HS-27A (cell line): ENCODE measurements at places on chromosomes 11 and 22.
A peak's percentile ranks its signal among the peaks of the same experiment; 100 is the strongest.

GRCh38 chr11:121466063-121466794 lies 13.5 kb upstream of the SORL1-AS1 start:
- DNase-seq: peak; percentile 77

DNA sequence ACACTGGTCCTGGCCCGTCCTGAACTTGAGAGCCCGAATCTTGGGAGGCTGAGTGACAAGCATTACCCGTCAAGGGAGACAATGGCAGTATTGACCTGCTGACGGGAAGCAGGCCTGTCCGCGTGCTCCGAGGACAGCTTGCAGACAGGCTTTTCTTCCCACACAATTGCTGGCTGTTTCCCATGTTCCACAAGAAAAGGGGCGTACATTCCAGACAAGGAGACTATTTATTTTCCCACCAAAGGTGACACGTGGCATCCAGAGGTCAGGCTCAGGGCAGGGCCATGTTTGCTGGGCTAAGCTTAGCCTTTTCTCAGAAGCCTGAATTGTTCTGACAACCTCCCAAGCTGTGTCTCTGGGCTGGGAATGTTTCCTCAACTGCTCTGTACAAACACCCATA lies 86.9 kb upstream of the SPON1 start:
- DNase-seq: no peak

GRCh38 chr11:10857459-10857708 lies 469 bp downstream of the ZBED5 start:
- no peak for DNase-seq

DNA sequence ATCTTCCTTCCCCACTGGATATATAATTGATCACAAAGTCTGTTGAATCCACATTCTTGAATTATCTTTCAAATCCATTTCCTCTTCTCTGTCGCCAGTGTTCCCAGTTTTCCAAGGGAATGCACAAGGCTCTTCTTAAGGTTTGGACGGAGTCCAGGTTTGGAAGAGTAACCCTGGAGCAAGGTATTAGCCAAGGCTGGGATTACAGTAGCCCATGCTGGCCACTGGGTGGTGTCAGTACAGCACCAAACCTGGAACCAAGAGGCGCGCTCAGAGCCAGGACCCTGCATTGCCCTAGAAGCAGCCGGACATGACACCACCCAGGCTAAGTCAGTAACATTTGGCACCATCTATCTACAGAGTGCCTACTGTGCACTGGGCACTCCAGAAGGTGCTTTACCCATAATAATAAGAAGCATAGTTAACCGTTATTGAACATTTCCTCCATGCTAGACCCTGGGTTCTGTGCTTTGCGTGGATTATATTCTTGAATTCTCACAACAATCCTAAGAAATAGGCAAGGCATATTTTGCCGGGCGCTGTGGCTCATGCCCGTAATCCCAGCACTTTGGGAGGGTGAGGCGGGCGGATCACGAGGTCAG lies 48.0 kb upstream of the CLPB start:
- peak; percentile 65 for DNase-seq

GRCh38 chr11:85889676-85890579 lies 34.7 kb downstream of the CCDC83 start:
- peak; percentile 41 for DNase-seq

- no peak for DNase-seq
Measured at GRCh38 chr11:120281143-120281795, 41.3 kb downstream of the POU2F3 start.

DNA sequence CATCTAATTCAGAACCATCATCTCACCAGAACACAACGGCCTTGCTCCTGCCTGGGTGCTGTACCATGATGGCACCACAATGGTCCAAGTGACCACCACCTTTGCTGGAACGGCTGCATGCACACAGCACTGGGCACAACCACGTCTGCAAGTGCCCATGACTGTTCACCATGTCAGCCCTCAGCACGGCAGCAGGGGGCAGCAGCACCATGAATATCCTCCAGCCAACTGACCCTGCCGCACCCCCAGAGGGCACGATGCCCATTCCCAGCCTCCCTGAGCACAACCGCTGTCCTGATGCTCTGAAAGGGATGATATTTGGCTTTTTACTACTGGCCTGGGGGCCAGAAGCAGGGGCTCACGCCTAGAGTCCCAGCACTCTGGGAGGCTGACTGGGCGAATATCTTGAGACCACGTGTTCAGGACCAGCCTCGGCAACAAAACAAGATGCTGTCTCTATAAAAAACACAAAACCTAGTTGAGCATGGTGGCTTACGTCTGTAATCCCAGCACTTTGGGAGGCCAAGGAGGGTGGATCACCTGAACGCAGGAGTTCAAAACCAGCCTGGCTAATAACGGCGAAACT lies 25.7 kb downstream of the DRD4 start:
- no peak for DNase-seq

- no peak for DNase-seq
Measured at GRCh38 chr11:128299132-128299726, 288.1 kb downstream of the ETS1 start.

DNA sequence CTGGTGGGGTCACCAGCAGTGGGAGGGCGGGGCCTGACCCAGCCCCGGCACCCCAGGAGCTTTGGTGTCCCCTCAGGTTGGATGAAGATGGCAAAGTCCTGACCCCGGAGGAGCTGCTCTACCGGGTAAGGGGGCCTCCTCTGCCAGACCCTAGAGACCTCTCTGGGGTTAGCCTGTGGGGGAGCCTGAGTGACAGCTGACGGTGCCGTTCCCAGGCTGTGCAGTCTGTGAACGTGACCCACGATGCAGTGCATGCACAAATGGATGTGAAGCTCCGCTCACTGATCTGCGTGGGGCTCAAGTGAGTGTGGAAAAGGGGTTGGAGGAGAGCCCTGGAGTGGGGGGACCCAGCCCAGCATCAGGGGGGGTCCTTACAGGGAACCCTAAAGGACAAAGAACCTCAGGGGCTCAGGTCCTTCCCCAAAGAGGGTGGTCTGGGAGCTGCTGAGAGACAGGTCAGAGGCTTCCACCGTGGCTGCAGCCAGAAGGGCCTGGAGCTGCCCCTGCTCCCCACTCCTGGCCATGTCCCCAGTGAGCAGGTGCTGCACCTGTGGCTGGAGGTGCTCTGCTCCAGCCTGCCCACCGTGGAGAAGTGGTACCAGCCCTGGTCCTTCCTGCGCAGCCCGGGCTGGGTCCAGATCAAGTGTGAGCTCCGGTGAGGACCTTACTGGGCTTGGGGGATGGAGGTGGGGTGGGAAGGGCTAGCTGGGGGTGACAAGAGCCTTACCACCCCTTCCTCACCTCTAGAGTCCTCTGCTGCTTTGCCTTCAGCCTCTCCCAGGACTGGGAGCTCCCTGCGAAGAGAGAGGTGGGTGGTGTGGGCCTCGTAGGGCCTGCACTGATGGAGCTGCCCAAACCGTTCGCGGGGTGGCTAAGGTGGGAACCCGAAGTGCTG lies 38.6 kb downstream of the SGSM3 start:
- no peak for DNase-seq

DNA sequence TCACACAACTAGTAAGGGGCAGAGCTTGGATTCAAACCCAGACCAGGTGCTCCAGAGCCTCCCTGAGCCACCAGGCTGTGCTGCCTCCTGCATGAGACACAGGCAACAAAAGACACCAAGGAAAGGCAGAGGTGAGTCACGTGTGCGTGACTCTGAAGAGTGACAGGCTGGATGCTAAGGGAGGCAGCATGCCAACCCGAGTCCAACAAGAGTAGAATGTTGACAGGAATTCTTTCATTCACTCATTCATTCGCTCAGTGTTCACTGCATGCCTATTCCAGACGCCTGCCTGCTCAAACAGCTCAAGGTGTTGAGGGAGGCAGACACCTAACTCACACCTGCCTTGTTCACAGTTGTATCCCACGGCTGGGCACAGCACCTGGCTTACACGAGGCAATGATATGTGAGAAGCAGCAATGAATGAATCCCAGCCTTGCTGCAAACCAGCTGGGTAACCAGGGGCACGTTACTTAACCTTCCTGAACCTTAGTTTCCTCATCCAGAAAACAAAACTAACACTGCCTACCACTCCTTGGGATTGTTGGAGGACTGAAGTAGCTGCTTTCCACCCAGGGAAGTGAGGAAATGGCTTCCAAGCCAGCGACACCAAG lies 73.8 kb upstream of the ARFGAP3 start:
- no peak for DNase-seq

DNA sequence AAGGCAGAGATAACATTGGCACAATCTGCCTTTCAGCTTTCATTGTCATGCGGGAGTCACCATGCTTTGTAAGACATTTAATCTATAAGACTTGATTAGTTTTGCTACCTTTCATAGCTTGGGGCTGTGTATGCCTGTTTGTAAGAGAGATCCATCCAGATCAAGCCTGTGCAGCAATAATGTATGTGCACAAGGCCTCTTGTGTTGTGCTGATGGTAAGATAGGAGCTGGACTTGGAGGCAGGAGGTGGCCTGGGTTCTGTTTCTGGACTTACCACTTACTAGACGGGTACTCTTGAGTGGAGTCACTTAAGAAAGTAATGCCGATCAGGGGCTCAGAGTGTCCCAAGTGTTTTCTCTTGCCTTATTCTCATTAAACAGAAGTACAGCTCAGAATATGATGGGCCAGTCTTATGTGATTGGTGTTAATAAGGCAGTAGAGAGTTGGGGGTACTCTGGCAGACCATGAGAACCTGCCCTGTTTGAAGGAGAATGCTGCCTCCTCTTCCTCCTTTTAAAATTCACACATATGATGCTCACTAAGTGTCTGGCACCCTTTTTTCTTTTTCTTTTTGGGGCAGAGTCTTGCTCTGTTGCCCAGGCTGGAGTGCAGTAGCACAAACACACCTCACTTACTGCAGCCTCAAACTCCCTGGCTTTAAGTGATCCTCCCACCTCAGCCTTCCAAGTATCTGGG lies 30.9 kb downstream of the PTPRJ start:
- DNase-seq: no peak

GRCh38 chr11:57792060-57792541 lies 30.5 kb downstream of the CTNND1 start:
- DNase-seq: no peak

GRCh38 chr11:48106166-48106565 lies 110.4 kb upstream of the OR4B1 start:
- DNase-seq: no peak

DNA sequence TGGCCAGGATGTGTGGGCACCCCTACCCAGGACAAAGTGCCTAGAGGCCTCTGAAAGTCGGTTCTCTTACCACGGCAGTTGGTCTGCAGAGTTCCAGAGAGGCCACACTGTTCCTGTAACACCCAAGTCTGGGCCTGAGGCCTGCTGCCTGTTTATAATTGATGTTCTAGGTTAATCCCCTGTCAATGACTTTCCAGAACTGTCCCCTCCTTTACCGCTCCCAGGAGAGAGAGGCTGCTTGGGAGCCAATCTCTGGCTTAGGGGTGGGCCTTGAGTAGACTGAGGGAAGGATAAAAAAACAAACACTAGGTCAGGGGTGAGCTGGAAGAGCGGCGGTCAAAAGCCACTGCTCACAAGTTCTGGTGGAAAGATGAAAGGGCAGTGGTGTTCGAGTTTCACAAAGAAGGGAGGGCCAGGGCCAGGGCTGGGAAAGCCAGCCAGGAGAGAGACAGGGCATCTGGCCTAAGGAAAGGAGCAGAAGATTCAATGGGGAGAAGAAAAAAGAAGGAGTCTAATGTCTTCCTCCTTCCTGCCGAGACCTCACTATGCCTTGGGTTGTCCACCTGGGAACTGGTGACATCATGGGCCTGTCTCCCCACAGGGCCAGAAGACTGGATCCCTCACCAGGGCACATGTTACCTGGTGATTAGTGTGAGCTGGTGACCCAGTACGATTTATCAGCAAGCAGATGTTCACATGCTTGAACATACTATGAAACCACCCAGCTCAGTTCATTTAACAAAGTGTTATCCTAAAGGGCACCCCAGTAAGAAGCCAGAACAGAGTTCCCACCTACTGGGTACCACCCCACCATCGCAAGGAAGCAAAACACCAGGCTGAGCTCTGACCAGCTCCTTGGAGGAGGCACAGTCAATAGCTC lies 50.2 kb downstream of the PC start:
- DNase-seq: no peak

GRCh38 chr11:120903686-120904085 lies 120.2 kb upstream of the TBCEL start:
- DNase-seq: no peak

- DNase-seq: no peak
Measured at GRCh38 chr22:37363261-37363992, 63.9 kb downstream of the ELFN2 start.

GRCh38 chr11:118820412-118821357 lies 29.7 kb upstream of the DDX6 start:
- DNase-seq: no peak

DNA sequence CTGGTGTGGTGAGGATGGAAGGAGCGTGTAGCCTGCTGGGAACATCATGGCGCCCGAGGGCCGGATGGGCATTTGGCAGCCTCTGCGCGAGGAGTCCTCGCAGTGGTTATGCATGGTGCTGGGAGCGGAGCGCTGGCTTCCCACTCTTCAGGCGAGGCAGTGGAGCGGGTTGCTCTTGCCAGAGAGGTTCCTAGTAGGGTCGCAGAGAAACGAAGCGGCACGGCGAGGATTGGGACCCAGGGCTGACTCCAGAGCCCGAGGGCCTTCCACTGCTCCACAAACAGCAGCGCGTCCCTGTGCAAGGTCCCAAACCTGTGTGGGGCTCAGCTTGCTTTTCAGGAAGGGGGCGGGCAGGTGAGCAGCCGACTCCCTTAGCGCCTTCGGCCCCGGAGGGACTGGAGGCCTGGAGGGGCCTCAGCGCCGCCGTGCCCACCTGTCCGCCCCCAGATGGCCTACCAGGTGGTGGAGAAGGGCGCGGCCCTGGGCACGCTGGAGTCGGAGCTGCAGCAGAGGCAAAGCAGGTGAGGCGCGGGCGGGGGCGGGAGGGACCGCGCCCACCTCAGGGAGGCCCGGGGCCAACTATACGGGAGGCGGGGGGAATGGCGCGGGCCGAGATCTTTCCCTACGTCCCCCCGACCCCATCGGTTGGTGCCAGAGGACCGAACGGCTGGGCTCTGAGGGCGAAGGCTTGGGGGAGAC lies 7.2 kb downstream of the ATG16L2 start:
- DNase-seq: no peak

DNA sequence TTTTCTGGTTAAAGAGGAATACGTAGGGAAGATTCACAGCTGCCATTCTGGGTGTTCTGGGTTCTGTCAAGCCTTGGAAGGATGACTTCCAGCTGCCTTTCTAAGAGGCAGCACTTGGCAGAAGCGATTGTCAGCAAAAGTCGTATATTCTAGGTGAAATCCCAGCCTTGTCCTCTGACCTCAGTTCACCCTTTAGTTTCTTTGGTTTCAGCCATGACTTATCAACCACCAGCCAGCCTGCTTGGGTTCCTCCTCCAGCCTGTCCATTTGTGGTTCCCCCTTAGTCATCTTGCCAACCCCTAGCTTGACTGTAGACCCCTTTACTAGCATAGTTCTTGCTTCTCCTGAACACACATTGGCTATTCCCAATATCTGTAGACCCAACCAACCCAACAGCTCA lies 102.3 kb upstream of the CD44 start:
- DNase-seq: no peak

DNA sequence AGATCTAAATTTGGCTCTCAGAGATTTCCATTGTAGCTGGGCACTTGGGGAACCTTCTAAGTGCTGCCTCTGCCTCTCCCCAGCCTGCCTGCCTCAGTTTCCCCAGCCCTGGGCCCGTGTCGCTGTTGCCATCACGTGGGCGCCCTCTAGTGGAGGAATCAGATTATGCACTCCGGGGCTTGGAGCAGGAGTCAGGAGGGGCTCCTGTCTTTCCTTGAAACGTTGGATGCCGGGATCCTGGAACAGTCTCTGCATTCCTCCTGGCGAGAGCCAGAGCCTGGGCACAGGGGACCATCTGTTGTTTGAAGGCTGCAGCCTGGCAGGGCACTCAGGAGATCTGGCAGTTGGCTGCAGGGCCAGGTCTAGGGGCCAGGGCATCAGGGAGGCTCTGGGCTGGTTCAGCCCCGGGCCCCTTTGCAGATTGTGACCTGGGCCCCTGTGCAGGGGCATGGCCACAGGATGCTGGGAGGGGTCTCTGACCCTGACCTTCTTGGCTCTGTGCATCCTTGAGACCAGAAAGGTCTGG lies 71.6 kb downstream of the LRP5 start:
- DNase-seq: peak; percentile 15
